Immature natural killer cell (primary cell): ENCODE measurements at places on chromosomes 12 and 14. TPM values are rescaled to one million over a fixed set of nuclear protein-coding genes. Genes with fewer than 3 reads are reported as not detected.

DNA sequence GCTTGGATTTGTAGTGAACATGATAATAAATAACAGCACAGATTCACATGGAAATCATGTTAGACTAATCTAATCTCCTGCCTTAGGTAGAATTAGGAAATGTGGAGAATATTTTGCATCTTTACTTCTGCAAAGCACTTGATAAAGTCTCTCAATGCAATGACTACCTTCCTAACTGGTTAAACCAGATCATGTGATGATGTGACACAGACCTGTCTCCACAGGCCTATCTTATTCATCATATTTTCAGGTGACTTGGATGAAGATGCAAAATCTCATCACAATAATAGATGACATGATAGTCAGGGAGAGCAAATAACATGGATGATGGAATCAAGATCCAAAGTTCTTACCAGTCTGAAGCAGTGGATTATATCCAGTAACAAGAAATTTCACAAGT lies 38.5 kb upstream of the RNASE1 start:
- H3K27ac ChIP-seq: no peak overlapping the region
- no peak overlapping the region for H3K4me3 ChIP-seq
- no peaks in the 10 kb centered on the region for H3K36me3 ChIP-seq
- H3K4me1 ChIP-seq: no peaks in the 10 kb centered on the region
- no peak for DNase-seq

The NXPH4 gene
- not detected for polyA plus RNA-seq

DNA sequence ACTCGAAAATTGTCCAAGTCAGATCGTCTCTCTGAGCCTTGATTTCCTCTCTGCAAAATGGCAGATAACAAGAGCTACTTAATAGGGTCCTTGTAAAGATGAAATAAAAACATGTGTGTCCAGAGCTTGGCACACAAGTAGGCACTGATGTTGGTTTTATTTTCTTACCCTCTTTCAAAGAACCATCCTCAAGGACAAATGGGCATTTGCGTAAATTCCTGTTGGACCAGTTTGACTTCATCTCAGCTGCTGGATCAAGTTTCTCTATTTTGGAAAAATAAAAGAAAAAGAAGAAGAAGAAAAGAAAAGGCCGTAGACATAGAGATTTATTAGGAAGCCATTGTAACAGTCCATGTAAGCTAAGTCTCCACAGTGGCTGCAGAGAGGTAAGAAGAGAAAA lies 47.2 kb downstream of the MAP1LC3B2 start:
- no peaks in the 10 kb centered on the region for H3K4me1 ChIP-seq
- H3K36me3 ChIP-seq: no peaks in the 10 kb centered on the region
- DNase-seq: no peak
- H3K27me3 ChIP-seq: peaks cover 7% of the 10 kb centered on the region
- H3K4me3 ChIP-seq: no peak overlapping the region
- H3K27ac ChIP-seq: no peak overlapping the region

GRCh38 chr12:124437617-124438436 lies 129.6 kb downstream of the NCOR2 start:
- H3K4me3 ChIP-seq: no peak overlapping the region
- peaks cover 4% of the 10 kb centered on the region for H3K27me3 ChIP-seq
- peaks cover 28% of the 10 kb centered on the region for H3K36me3 ChIP-seq
- no peak for DNase-seq

DNA sequence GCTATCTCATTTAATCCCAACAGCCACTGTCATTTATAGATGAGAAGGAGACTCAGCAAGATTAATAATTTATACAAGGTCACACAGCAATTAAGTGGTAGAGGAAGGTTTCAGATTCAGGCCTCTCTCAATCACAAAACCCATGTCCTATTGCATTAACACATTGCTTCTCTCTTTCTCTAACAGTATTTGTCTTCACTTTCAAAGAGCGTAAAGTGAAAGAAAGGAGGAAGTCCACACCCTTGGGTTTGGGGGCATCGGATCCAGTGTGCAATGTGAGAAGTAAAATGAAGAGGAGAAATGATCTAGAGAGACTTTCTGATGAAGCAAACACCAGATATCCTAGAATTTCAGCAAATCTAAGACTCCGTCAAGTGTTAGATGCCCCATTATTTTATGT lies 7.0 kb upstream of the VRK1 start:
- no peak for DNase-seq
- H3K27me3 ChIP-seq: no peaks in the 10 kb centered on the region
- H3K36me3 ChIP-seq: no peaks in the 10 kb centered on the region
- H3K4me1 ChIP-seq: peaks cover 5% of the 10 kb centered on the region

The STXBP6 gene
- polyA plus RNA-seq: not detected

GRCh38 chr12:101372431-101372830 lies 35.1 kb downstream of the ARL1 start:
- peaks cover 59% of the 10 kb centered on the region for H3K36me3 ChIP-seq
- no peak overlapping the region for H3K27ac ChIP-seq
- peaks cover 2% of the 10 kb centered on the region for H3K27me3 ChIP-seq
- no peaks in the 10 kb centered on the region for H3K4me1 ChIP-seq
- no peak overlapping the region for H3K4me3 ChIP-seq
- no peak for DNase-seq

The GARIN6 gene
- polyA plus RNA-seq: not detected

- DNase-seq: no peak
- peak within 1 kb of the TSS; percentile 75 for H3K4me3 ChIP-seq
- H3K4me1 ChIP-seq: peaks cover 29% of the 10 kb centered on the region
- H3K36me3 ChIP-seq: no peaks in the 10 kb centered on the region
Observed at GRCh38 chr14:24367514-24368211, at the start of gene NFATC4. Gene NFATC4, plus strand, starts transcription at chr14:24368184. Its CDS starts 157 bp downstream, at chr14:24368341.

DNA sequence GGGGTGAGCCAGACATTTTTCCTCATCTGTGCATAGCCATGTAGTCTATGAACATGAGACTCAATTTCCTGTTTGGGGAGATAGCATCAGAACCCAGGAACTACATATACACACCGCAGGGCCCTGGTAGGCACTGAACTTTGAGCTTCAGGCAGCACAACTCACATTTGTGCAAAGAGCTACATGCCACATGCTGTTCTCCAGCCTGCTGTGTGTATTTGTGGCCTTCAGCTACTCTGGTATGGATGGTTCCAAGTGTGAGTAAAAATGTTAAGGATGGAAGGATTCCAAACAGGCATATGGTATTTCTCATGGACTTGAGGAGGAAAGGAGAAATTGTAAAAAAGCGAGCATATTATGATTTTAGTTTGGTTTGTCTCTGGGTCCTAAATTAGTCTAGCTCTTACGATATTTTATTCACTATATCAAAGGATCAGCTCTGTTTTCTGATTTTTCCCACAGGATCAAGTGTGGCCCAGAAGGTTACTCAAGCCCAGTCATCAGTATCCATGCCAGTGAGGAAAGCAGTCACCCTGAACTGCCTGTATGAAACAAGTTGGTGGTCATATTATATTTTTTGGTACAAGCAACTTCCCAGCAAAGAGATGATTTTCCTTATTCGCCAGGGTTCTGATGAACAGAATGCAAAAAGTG lies 422.4 kb upstream of the OR4E1 start:
- H3K27ac ChIP-seq: no peak overlapping the region
- H3K4me1 ChIP-seq: peaks cover 7% of the 10 kb centered on the region
- no peak overlapping the region for H3K4me3 ChIP-seq
- DNase-seq: no peak
- H3K27me3 ChIP-seq: no peaks in the 10 kb centered on the region

- H3K36me3 ChIP-seq: no peaks in the 10 kb centered on the region
- H3K4me1 ChIP-seq: no peaks in the 10 kb centered on the region
- DNase-seq: no peak
Observed at GRCh38 chr12:88985011-88985410, 367.3 kb downstream of the DUSP6 start.

DNA sequence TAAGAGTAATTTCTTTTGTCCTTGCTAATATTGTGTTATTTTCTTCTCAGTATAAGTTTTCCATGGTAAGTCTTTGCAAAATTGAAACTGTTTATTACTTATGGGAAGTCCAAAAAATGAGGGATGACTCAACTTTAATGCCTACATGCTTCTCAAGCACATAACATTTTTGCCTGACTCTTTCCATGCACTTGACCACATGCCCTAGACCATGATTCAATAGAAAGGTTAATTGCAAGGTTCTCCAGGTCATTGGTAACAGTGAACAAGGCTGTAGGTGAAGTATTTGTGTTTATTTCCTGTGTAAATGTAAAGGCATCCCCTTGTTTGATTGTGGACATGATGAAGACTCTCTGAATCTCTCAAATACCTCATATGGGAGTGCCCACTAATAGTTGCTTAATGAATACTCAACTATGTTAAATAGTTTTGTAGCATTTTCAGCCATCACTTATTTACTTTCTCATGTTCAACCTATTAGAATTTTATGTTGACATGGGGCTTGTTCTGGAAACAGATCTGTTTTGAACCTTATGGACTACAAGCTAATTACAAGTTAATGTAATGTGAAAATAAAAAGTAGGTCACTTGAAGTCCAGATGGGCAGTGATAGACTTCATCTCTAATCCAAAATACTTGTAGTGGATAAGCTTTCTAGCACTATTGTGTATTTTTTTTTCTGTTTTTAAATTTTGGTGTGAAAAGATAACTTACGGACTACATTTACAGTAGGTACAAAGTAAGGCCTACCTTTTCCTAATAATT lies 131.7 kb downstream of the TMTC2 start:
- no peak overlapping the region for H3K4me3 ChIP-seq
- H3K36me3 ChIP-seq: no peaks in the 10 kb centered on the region
- no peak overlapping the region for H3K27ac ChIP-seq
- no peaks in the 10 kb centered on the region for H3K27me3 ChIP-seq
- H3K4me1 ChIP-seq: no peaks in the 10 kb centered on the region

The TTC6 gene
- not detected for polyA plus RNA-seq

The RHNO1 gene
- polyA plus RNA-seq: 27.2 TPM

- peaks cover 35% of the 10 kb centered on the region for H3K4me1 ChIP-seq
- no peaks in the 10 kb centered on the region for H3K27me3 ChIP-seq
- DNase-seq: no peak
- peaks cover under 1% of the 10 kb centered on the region for H3K36me3 ChIP-seq
Observed at GRCh38 chr12:55965941-55966407, at the start of gene PMEL. Gene PMEL, minus strand, starts transcription at chr12:55966042. Its CDS starts 31 bp downstream, at chr12:55966011.

The TTC9 gene
- 1.4 TPM for polyA plus RNA-seq

DNA sequence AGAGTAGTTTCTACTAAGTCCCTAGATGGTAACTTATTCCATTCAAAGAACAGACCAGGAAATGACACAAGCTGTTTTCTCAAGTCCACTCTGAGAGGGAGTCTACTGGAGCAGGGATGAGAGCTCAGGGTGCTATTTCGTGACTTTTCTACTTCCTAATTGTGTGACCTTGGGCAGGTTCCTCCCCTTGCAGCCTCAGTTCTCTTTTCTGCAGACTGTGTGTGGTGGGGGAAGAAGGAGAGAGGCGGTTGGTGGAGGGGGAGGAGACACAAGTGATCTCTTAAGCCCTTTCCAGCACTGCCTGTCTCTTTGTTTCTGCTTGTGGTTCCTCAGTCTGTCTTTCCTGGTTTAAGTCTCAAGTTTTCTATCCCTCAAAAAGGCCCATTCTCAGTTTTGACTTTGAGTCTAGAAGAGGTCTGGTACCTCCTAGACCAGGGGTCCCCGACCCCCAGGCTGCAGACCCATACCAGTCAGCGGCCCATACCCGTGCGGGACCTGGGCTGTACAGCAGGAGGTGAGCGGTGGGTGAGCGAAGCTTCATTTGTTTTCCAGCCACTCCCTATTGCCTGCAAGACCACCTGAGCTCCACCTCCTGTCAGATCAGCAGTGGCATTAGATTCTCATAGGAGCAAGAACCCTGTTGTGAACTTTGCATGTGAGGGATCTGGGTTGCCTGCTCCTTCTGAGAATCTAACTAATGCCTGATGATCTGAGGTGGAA lies 10.7 kb downstream of the FGF6 start:
- H3K27ac ChIP-seq: no peak overlapping the region
- H3K4me1 ChIP-seq: no peaks in the 10 kb centered on the region
- no peak overlapping the region for H3K4me3 ChIP-seq
- H3K27me3 ChIP-seq: no peaks in the 10 kb centered on the region

- no peaks in the 10 kb centered on the region for H3K36me3 ChIP-seq
- DNase-seq: no peak
- H3K27me3 ChIP-seq: peaks cover 2% of the 10 kb centered on the region
Observed at GRCh38 chr12:12676605-12677004, 19.4 kb downstream of the GPR19 start.

DNA sequence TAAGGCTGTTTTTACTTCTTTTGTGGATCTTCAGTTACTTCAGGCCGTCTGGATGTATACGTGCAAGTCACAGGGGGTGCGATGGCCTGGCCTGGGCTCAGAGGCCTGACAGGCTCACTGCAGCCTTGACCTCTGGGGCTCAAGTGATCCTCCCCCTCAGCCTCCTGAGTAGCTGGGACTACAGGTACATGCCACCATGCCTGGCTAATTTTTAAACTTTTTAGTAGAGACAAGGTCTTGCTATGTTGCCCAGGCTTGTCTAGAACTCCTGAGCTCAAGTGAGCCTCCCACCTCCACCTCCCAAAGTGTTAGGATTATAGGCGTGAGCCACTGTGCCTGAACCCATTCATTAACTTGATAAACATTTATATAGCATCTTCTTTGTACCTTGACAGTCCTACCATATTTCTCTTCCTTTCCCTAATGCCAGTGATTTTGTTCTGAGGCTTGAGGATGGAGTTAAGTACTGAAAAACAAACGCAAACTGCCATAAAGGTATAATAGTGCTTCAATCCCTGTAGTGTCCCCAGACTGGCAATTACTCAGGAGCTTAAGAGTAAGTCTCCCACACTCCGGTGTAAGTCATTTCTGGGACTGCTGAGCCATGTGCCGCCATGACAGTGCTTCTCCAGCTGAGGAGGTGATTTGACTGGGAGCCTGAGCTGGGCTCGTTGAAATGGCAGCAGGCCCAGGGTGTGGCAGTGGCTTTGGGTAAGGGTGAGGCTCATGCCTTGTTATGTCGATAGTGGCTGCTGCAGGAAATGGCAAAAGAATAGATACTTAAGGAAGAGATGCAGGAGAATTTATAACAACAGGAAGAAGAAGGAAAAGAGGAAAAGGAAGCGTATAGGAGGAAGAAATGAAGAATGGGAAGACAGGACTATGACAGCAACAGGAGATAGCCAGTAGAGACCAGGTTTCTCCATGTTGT lies 43.7 kb upstream of the HECTD1 start:
- H3K27ac ChIP-seq: no peak overlapping the region
- H3K4me3 ChIP-seq: no peak overlapping the region
- H3K27me3 ChIP-seq: peaks cover 2% of the 10 kb centered on the region
- H3K36me3 ChIP-seq: no peaks in the 10 kb centered on the region
- H3K4me1 ChIP-seq: no peaks in the 10 kb centered on the region

GRCh38 chr12:65168681-65169319 lies 583 bp upstream of the LEMD3 start:
- peak overlapping the region; percentile 100 for H3K4me3 ChIP-seq
- peaks cover 12% of the 10 kb centered on the region for H3K27me3 ChIP-seq
- H3K27ac ChIP-seq: peak overlapping the region; percentile 98

GRCh38 chr12:82638324-82638723 lies 48.4 kb upstream of the TMTC2 start:
- no peaks in the 10 kb centered on the region for H3K27me3 ChIP-seq
- H3K27ac ChIP-seq: no peak overlapping the region
- no peak for DNase-seq
- no peak overlapping the region for H3K4me3 ChIP-seq

The TTC7B gene
- 1.0 TPM for polyA plus RNA-seq

DNA sequence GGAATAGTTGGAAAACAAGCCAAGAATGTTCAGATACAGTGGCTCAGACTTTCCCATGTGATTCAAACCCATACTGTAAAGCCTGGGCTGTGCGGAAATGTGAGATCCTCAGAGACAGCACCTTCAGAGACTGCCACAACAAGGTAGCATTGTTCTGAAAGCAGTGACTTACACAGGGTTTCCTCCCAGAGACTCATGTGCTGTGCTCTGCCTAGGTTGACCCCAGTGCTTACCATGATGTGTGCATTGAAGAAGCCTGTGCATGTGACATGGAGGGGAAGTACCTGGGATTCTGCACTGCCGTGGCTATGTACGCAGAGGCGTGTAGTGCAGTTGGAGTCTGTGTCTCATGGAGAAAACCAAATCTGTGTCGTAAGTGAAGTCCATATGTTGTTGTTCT lies 219.4 kb downstream of the LRRK2 start:
- no peaks in the 10 kb centered on the region for H3K4me1 ChIP-seq
- no peak overlapping the region for H3K27ac ChIP-seq
- H3K4me3 ChIP-seq: no peak overlapping the region
